ENCODE measurements at places on chromosomes 7 and 10.

- no peak for DNase-seq
Measured at GRCh38 chr10:23918090-23918723, 290.7 kb upstream of the KIAA1217 start.

DNA sequence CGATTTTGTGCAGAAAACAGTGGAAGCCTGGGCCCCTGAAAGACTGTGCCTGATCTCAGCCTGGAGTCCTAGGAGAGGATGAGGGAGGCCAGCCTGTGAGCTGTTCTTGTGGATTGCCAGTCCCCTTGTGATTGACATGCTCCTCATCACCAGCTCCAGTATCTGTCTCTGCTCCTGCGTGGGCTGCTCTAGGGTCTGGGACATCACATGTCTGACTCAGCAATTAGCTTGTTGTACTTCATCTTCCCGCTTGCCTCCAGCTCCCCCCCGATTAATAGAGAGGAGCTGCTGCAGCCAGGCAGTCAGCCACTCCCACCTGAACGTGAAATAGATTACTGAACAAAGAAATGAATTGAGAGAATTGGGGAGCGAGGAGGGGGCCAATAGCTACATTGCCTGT lies 99.6 kb upstream of the TBX20 start:
- no peak for DNase-seq

DNA sequence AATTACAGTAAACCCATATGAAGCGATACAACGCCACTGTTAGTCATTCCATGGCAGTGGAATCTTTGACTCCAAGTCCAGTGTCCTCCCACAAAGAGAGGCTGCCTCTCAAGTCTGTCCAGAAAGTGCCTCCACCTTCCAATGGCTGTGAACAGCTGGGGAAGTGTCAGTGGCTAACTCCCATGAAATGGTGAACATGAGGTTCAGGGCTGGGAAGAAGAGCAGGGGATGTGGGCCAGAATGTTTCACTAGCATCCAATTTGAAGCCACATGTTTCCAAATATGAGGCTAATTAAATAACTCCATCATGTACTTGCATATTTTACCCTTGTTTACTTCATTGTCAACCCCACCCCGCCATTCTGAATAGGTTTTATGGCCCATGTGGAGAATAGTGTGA lies 53.1 kb upstream of the CHST15 start:
- DNase-seq: no peak

DNA sequence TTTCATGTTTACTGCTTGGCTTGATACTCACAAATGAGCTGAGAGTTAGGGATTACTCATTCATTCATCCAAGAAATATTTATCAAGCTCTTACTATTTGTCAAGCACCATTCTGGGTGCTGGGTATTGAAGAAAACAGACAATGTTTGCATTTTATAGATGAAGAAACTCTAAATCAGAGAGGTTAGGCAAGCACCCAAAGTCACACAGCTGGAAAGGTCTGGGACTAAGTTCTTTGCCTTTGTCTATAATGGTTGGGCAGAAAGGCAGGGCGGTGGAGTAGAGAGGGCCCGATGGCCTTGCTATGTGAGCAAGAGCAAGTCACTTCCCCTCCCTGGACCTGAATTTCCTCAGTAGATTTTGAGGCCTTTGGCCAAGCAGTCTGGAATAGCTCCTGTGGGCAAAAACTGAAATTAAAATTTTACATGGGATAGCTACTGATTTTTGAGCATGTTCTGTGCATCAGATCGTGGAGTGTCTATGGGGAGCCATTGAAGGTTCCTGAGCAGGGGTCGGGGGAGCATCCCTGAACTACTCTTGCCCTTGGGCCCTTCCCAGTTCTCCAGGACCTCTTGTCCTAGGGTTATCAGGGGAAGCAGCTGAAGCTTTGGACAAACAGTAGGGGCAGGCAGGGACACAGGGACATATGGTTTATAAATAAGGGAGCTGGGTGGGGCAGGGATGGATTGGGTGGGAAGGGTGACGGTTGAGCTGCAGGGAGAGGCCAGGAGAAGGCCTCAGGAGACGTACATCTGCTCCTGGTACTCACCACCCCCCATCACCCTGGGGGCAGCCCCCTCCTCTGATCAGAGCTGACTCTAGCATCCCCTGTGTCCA lies 23.3 kb downstream of the AQP1 start:
- no peak for DNase-seq

- DNase-seq: peak; percentile 52
Measured at GRCh38 chr7:130421684-130422083, 19.1 kb downstream of the CEP41 start.

- DNase-seq: no peak
Measured at GRCh38 chr7:105454921-105455320, 66.2 kb upstream of the SRPK2 start.

- no peak for DNase-seq
Measured at GRCh38 chr7:155280446-155281397, 17.0 kb upstream of the INSIG1 start.

DNA sequence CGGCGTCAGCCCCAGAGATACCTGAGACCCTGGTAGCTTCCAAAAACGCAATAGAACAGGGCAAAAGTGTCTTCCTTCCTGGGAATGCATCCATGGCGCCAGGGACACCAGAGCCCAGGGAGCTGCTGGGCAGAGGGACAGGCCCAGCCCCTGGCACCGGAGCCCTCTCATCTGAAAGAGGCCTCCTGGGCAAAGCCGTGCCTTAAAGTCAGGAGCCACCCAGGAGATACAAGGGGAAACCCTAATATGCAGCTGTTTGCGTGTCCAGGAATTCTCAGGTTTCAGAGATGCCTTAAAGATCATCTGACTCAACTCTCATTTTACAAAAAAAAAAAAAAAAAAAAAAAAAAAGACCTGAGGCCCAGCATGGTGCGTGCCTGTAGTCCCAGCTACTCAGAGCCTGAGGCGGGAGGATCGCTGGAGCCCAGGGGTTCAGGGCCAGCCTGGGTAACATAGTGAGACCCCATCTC lies 28.0 kb downstream of the NUDT1 start:
- DNase-seq: no peak

GRCh38 chr10:80454513-80455460 lies 677 bp downstream of the TSPAN14 start:
- DNase-seq: no peak

DNA sequence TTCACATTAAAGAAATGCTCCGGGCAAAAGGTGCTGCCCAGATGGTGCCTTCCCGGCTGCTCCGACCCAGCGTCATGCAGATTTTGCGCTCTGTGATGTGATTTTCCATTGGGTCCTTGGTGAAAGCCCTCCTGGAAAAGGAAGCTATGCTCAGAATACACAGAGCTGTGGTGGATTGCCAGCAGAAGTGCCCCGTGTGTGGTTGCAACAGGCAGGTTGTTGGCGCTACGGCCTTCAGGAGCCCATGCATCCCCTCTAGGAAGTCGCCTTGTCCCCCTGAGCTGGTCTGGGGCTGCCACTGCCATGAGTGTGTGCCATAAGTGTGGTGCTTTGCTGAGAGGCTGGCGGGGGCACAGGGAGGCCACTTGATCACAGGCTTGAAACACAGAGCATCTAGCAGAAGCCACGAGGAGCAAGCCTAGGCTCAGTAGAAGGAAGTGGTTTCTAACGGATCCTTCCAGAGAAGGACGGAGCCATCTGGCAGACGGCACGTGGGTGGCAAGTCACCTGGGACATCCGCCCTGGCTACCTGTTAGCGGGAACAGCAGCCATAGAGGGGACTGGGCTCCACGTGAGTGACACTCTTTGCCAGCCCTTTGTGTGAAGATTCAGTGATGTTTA lies 210.9 kb downstream of the CUX1 start:
- no peak for DNase-seq

DNA sequence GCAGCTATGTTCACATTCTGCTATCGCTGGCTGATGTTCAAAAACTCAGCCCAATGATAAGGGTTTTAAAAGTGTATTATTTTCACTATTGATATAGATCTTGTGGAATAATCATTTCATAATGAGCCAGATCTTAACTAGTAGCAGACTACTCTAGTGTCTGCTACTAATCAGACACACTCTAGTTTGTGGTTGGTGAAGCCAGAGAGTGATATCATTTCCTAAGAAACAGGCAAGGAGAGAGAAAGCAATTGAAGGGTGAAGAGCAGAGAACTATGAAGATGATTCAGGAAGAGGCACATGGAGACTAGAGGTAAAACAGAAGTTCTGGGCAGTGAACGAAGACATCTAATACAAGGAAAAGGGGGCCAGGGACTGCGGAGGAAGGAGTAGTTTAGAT lies 58.2 kb upstream of the BET1 start:
- DNase-seq: no peak

- DNase-seq: no peak
Measured at GRCh38 chr10:113454341-113455061, 98.4 kb upstream of the HABP2 start.

- DNase-seq: no peak
Measured at GRCh38 chr10:112442063-112442462, 4.7 kb downstream of the ZDHHC6 start.

GRCh38 chr7:28774261-28774988 lies 183.7 kb downstream of the TRIL start:
- no peak for DNase-seq

DNA sequence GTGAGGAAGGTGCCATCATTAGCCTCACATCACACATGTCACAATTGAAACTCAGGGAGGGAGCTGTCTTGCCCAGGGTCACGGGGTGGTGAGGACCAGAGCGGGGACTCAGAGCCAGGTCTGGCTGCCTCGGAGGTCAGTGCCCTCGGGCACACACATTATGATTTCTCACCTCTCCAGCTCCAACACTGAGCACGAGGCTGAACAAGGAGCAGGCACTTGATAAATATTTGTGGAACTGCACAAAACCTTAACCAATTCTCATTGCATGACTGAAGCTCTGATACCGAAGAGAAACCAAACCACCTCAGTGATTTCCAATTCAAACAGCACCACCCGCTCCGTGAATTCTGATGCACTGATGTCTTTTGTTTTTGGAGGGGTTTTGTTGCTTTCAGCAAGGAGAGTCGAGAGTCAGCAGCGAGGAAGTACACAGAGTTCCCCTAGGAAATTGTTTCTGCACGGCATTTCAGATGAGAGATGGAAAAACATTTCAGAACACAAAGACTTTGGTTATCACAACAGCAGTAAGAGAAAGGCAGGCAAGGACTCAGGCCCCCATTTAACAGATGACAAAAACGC lies 55.3 kb upstream of the ZMIZ1 start:
- DNase-seq: no peak

DNA sequence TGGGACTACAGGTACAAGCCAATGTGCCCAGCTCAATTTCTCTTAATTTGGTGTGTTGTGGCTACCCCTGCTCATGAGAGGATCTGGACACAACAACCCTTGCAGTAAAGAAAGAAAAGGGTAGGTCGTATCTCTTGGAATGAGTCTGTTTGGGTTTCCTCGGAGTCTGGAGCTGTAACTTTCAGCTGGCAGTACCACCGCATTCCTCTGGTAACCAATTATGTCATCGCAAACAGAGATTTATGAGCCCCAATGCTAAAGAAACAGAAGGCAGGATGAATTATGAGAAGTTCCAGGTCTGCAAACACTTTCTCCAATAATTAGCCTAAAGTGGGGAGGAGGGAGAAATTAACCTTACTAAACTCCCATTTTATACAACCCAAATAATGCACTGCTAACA lies 186.6 kb upstream of the NRP1 start:
- DNase-seq: no peak

DNA sequence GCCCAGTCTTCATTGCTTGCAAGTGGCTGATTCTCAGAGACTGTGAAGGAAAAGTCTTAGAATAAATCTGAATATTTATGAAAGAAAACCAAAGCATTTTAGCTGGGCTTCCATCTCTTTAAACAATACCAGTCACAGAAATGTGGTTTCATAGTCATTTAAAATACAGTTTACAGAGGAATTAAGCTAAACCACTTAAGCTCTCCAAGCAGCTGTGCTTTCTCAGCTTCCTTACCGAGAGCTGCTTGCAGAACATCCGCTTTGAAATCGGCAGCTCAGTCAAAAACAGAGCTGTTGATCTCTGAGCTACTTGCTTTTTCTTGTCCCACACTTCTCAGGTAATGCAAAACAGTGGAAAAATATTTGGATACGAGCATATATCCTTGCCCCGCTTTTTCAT lies 134.5 kb downstream of the DYNC1I1 start:
- no peak for DNase-seq

GRCh38 chr7:47273088-47273487 lies 308.8 kb downstream of the TNS3 start:
- DNase-seq: no peak

- DNase-seq: no peak
Measured at GRCh38 chr10:86632009-86632800, 22.1 kb upstream of the OPN4 start.

- DNase-seq: no peak
Measured at GRCh38 chr7:102823390-102824119, 74.8 kb downstream of the FAM185A start.

GRCh38 chr7:20083781-20084180 lies 133.4 kb downstream of the MACC1 start:
- DNase-seq: no peak

GRCh38 chr7:74180866-74181265 lies 6.7 kb downstream of the EIF4H start:
- no peak for DNase-seq

DNA sequence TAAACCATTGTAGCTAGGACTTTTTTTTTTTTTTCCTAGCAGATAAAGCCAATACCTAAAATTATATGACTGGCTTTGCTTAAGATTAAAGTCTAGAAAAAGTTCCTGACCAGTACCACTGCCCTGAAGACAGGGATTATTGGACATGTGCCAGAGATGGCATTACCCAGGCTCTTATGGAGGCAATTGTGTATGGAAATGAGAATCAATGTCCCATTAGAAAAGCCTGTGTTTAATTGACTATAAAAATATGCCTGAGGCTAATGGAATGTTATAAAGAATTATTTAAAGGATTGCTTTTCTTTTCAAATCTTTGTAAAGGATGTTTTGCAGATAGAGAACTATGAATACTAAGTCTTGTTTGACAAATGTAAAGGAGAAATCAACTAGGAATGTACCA lies 196.7 kb downstream of the ANK3 start:
- DNase-seq: no peak

DNA sequence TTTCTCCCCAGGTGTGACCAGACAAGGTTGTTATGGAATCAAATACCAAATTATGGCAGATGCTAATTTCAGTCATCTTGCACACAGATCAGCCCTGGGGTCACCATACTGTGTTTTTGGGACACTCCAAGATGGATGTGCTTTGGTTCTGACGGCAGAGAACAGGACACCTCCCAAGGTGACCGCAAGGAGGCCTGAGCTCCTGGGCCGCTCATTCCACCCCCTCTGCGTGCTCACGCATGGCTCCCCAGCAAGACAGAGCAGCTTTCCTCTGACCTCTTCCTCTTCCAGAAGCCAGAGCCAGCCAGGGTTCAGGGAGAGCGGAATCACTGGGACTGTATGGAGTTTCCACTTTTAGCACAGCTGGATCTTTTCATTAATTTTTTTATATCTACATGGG lies 402.8 kb downstream of the DNAJB6 start:
- no peak for DNase-seq

GRCh38 chr7:135441791-135442190 lies 68.1 kb downstream of the CNOT4 start:
- DNase-seq: no peak

- DNase-seq: peak; percentile 22
Measured at GRCh38 chr7:116862951-116863670, 724 bp downstream of the CAPZA2 start.

- DNase-seq: peak; percentile 58
Measured at GRCh38 chr10:61452655-61453641, at the start of gene TMEM26. TMEM26 (minus strand) TSS chr10:61453381; CDS start chr10:61453081, 300 bp downstream.

- no peak for DNase-seq
Measured at GRCh38 chr7:124275411-124275810, 242.5 kb upstream of the TMEM229A start.

GRCh38 chr7:3494947-3495346 lies 193.9 kb downstream of the SDK1 start:
- DNase-seq: no peak

All from putamen (tissue), 1 donor.